ENCODE measurements at places on chromosomes 2 and 18. TPM values are rescaled to one million over a fixed set of nuclear protein-coding genes. Genes with fewer than 3 reads are reported as not detected.

- H3K36me3 ChIP-seq = no peaks in the 10 kb centered on the region
- H3K4me1 ChIP-seq = peaks cover 46% of the 10 kb centered on the region
- no peak overlapping the region for H3K4me3 ChIP-seq
- H3K27ac ChIP-seq = no peak overlapping the region
- DNase-seq = no peak
- no peaks in the 10 kb centered on the region for H3K27me3 ChIP-seq
These were observed 156.8 kb upstream of the STK17B start for GRCh38 chr2:196328088-196328680.

DNA sequence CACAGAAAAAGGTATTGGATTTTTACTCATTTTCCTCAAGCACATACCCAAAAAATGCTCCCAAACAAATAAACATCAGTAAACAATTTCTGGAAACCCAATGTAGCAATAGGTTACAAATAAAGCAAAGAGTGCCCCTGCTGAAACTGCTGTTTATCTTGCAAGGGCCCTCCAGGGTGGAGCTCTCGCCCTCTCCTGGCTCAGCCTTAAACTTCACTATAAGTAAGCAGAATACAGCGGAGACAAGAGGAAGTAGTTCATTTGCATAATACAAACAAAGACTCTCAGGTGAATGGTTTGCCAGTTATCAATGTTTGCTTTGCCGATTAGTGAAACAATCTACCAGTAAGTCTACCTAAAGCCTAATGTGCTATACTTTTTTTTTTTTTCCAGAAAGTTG lies 437.6 kb downstream of the DLGAP1 start:
- no peaks in the 10 kb centered on the region for H3K4me1 ChIP-seq
- H3K27ac ChIP-seq = no peak overlapping the region
- no peak overlapping the region for H3K4me3 ChIP-seq
- no peak for DNase-seq
- H3K27me3 ChIP-seq = peaks cover 11% of the 10 kb centered on the region

GRCh38 chr2:118698564-118698963 lies 148.9 kb downstream of the EN1 start:
- no peak overlapping the region for H3K27ac ChIP-seq
- H3K27me3 ChIP-seq = no peaks in the 10 kb centered on the region
- no peak overlapping the region for H3K4me3 ChIP-seq
- H3K4me1 ChIP-seq = peaks cover 18% of the 10 kb centered on the region
- no peaks in the 10 kb centered on the region for H3K36me3 ChIP-seq
- DNase-seq = peak; percentile 7

GRCh38 chr18:31860488-31860887 lies 82.4 kb downstream of the TRAPPC8 start:
- H3K4me1 ChIP-seq = no peaks in the 10 kb centered on the region
- H3K4me3 ChIP-seq = no peak overlapping the region
- H3K27me3 ChIP-seq = no peaks in the 10 kb centered on the region

POU3F3 gene
- total RNA-seq = 0.11 TPM

Measured in SJSA1 (cell line).